Ovary (tissue), 10 donors: ENCODE measurements at places on chromosomes 2 and 18. TPM values are rescaled to one million over a fixed set of nuclear protein-coding genes. Genes with fewer than 3 reads are reported as not detected.

GRCh38 chr2:191899410-191899809 is 52.5 kb upstream of the CAVIN2 start:
- DNase-seq, result no peak

GRCh38 chr18:6595666-6596065 is 133.8 kb upstream of the ARHGAP28 start:
- DNase-seq, result no peak

DNA sequence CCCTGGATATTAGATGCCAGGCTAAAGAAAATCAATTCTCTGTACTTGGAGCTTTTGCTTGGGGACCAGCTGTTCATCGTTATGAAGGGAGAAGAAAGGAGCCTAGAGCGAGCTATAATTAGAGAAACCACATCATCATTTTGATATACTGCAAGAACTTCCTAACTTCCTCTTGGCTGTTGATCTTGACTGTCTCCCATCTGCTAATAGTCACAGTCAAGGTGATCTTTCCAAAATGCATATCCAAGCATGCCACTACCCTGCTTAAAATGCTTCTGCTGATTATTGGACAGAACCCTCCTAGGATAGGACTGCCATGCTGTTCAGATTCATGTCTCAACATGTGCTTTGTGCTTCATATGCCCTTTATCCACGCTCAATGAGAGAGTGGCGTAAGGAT is 54.8 kb downstream of the RAPGEF4 start:
- no peak for DNase-seq

Gene GDF7
- 0.59 TPM for total RNA-seq

DNA sequence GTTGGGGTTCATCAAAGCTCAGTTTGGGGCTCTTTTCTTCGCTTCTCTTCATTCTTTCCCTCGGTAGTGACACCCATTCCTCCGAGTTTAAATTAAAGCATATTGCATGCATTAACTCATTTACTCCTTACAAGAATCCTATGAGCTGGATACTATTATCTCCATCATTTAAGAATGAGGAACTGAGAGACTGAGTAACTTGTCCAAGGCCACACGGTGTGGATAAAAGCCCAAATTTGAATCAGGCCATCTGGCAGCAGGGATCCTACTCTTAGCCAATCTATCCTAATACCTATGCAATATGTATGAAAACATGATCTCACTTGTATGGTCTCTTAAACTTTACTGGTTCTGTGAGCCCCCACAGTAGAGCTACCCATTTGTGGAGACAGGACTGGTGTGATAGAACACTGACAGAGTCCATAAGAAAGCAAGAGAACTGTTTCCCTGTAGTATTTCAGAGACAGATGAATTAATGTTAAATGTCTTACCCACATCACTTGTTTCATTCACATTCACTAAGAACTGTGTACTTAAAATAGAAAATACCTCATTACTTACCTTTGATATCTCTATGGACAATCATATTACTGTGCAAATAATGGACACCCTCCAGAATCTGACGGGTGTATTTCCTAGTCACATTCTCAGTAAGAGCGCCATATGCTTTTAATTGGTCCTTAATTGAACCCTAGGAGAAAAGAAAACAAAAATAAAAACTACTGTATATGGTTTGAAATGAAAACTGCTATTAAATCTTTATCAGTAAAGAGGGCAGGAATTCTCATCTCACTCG is 20.4 kb upstream of the ERCC3 start:
- no peak for DNase-seq

DNA sequence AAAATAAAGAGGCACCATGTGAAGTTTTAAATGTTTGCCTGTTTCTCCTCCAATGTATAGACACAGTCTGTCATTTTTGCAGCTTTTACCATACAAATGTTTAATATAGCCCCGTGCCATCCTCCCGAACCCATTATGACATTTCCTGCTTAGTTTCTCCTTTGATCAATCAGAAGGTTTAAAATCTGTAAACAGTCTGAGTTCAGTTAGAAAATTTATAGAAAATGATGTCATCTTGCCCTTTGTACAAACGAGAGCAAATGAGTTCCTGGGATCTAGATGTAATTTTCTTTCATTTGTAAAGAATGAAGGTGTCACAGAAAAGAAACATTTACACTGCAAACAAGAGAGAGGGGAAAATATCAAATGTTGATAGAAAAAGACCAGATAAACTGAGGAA is 62.7 kb upstream of the NFU1 start:
- DNase-seq, result no peak

DNA sequence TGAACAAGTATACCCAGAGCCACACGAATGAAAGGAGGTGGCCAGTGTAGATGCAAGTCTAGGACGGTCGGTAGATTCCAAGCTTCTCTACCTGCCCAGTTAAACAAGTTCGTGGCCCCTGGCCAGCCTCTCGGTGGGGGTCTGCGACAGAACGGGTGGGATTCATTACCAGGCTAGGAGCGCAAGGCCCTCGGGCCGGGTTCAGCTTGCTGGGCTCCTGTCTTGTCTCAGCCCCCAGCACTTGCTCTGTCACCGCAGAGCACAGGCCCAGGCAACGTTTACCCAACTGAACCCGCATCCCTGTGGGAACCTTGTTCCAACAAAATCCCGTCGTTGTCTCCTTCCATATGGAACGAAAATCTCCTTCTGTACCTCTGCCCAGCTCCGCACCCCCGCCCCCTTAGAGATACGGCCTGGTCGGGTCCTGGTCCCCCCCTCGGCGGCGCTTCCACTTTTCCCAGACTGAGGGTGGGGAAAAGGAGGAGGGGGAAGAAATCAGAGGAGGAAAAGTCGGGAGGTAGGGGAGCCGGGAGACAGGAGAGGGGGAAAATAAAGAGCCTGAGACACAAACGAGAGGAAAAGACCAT is 1.9 kb upstream of the EMX1 start:
- no peak for DNase-seq

- DNase-seq, result no peak
Observed at GRCh38 chr2:166157578-166157977, 29.8 kb upstream of the SCN1A start.

GRCh38 chr2:10075571-10076209 is 4.5 kb downstream of the CYS1 start:
- no peak for DNase-seq

Gene IL1R2
- 6.6 TPM for total RNA-seq

GRCh38 chr2:143140864-143141661 is 11.8 kb downstream of the ARHGAP15 start:
- no peak for DNase-seq

GRCh38 chr18:69871363-69871762 is 76.3 kb downstream of the CD226 start:
- no peak for DNase-seq

Gene FAP
- 0.76 TPM for total RNA-seq

- DNase-seq, result no peak
Observed at GRCh38 chr18:79465392-79465991, 69.8 kb downstream of the NFATC1 start.

DNA sequence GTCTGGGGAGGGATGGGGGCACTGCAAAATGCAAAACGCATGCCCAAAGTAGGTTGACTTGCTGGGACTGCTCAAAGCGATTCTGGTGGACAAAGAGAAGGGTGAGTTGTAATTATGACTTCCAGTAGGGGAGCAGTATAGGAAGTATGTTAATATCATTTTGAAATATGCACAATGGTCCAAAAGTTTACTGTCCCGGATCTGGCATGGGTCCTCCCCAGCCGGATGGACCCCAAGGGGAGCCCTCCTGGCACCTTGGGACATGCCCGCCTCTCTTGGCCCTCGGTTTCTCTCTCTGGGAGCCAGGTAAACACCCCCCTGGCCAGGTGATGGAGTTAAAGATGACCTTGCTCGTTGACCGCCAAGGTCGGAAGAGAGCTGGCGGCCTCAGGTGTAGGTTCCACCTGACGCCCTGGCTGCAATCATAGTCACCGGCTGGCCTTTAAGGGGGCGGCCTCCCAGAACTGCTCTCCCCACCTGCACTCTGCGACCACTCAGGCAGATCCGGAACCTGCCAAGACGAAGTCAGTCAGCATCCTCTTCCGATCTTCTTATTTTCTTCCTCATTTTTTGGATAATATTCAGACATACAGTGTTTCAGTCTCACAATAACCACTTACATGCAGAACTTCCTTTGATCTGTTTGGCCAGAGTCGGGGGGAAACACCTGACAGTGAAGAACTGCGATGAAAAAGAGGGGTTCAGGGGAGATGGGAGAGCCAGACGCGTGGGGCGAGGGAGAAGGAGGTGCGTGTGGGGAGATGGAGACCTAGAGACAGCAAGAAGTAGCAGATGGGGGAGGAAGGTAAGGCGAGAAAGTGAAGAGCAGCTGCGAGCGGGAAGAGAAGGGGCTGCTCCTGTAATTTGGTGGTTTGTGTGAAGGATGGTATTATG is 148.3 kb downstream of the MEIS1 start:
- DNase-seq, result peak; percentile 26

Gene ANKRD30BL
- 2.1 TPM for total RNA-seq

- no peak for DNase-seq
Observed at GRCh38 chr2:196159221-196159892, 12.0 kb downstream of the STK17B start.

GRCh38 chr2:12555012-12555645 is 161.6 kb upstream of the TRIB2 start:
- DNase-seq, result no peak

GRCh38 chr2:180614776-180615175 is 365.6 kb upstream of the UBE2E3 start:
- no peak for DNase-seq

Gene GREB1
- total RNA-seq, result 219 TPM

Gene KLHL14
- 0.23 TPM for total RNA-seq

- DNase-seq, result peak; percentile 87
Observed at GRCh38 chr2:25252291-25253152, 84.1 kb upstream of the POMC start.

DNA sequence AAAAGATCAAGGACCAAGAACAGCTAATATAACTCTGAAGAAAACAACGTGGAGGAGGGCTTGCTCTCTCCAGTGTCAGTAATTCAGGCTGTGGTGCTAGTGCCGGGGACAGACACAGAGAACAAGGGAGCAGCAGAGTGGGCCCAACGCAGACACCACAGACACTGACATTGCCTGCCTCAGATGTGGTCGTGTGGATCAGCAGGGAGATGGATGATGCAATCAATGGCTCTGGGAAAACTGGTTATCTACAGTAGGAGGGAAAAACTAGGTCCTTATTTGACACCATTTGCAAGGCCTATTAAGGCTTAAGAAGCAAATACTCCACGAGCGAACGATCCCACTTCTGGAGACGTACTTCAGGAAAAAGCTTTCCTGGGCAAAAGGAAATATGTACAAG is 36.1 kb downstream of the HDLBP start:
- no peak for DNase-seq

Gene GPBAR1
- 1.7 TPM for total RNA-seq
